A549 treated with RU486 at 1 μM for 4 hours (cell line): ENCODE measurements at places on chromosomes 4 and X. TPM values are rescaled to one million over a fixed set of nuclear protein-coding genes. Genes with fewer than 3 reads are reported as not detected.

The GUCY1A1 gene
- not detected in 5 replicates for total RNA-seq

The WAS gene
- total RNA-seq, result 0.20 to 0.54 TPM (median 0.32 TPM) in 4 of 5 replicates, not detected in the other

The ETDB gene
- total RNA-seq, result not detected in 5 replicates

The KCTD8 gene
- not detected in 5 replicates for total RNA-seq

The MAGEA2 gene
- total RNA-seq, result not detected in 5 replicates

The REELD1 gene
- not detected in 5 replicates for total RNA-seq

The EDA2R gene
- total RNA-seq, result 10.5 to 14.2 TPM (median 13.2 TPM) in 5 replicates

The KLF8 gene
- 0.08 TPM in 2 of 5 replicates, not detected in the others for total RNA-seq

The H2BW1 gene
- total RNA-seq, result not detected in 5 replicates

The CXCL1 gene
- 10.8 to 15.6 TPM (median 11.7 TPM) in 5 replicates for total RNA-seq

The ATOH1 gene
- total RNA-seq, result not detected in 5 replicates

The CCSER1 gene
- total RNA-seq, result not detected in 5 replicates

The SPOCK3 gene
- total RNA-seq, result 0.08 to 0.09 TPM in 2 of 5 replicates, not detected in the others

The TRIML2 gene
- total RNA-seq, result 58.0 to 89.4 TPM (median 61.4 TPM) in 5 replicates

The FRAS1 gene
- total RNA-seq, result 1.5 to 2.8 TPM (median 2.6 TPM) in 5 replicates

The C1GALT1C1 gene
- 20.0 to 41.9 TPM (median 35.1 TPM) in 5 replicates for total RNA-seq

The DMD gene
- total RNA-seq, result 0.14 TPM in 1 of 5 replicates, not detected in the others

The DUSP9 gene
- 0.89 to 2.1 TPM (median 1.4 TPM) in 5 replicates for total RNA-seq

The UNC5C gene
- total RNA-seq, result 0.02 TPM in 1 of 5 replicates, not detected in the others

The SPATA4 gene
- total RNA-seq, result 0.15 to 0.20 TPM (median 0.20 TPM) in 3 of 5 replicates, not detected in the others

The NLRP2B gene
- not detected in 5 replicates for total RNA-seq

The PPBP gene
- 0.20 to 0.21 TPM in 2 of 5 replicates, not detected in the others for total RNA-seq

The RAB9A gene
- 30.2 to 33.7 TPM (median 33.6 TPM) in 5 replicates for total RNA-seq

The ERVMER34-1 gene
- total RNA-seq, result 0.47 to 0.56 TPM (median 0.52 TPM) in 5 replicates

The HSFX4 gene
- not detected in 5 replicates for total RNA-seq

The LIMCH1 gene
- 32.2 to 46.0 TPM (median 41.4 TPM) in 5 replicates for total RNA-seq

The CYSLTR1 gene
- total RNA-seq, result not detected in 5 replicates

The SH2D1A gene
- not detected in 5 replicates for total RNA-seq

The TMSB15C gene
- 0.07 to 0.47 TPM (median 0.23 TPM) in 4 of 5 replicates, not detected in the other for total RNA-seq

The CCKAR gene
- total RNA-seq, result not detected in 5 replicates

The ZCCHC18 gene
- 0.08 to 0.25 TPM (median 0.15 TPM) in 3 of 5 replicates, not detected in the others for total RNA-seq

The SPIN2A gene
- 0.08 to 0.15 TPM (median 0.14 TPM) in 3 of 5 replicates, not detected in the others for total RNA-seq

The MAGEA6 gene
- total RNA-seq, result 9.7 to 14.0 TPM (median 13.3 TPM) in 5 replicates

The DTHD1 gene
- not detected in 5 replicates for total RNA-seq

The RENBP gene
- 0.07 to 0.13 TPM in 2 of 5 replicates, not detected in the others for total RNA-seq

The SOWAHD gene
- total RNA-seq, result 0.09 to 0.20 TPM (median 0.17 TPM) in 4 of 5 replicates, not detected in the other

The PNMA5 gene
- not detected in 5 replicates for total RNA-seq

The VGLL1 gene
- total RNA-seq, result not detected in 5 replicates

The DRD5 gene
- not detected in 5 replicates for total RNA-seq

The NWD2 gene
- not detected in 5 replicates for total RNA-seq

The GAGE2A gene
- total RNA-seq, result not detected in 5 replicates

The PHOX2B gene
- total RNA-seq, result not detected in 5 replicates

The FAM149A gene
- 1.5 to 2.2 TPM (median 1.7 TPM) in 5 replicates for total RNA-seq

The LNX1 gene
- 0.03 to 0.06 TPM in 2 of 5 replicates, not detected in the others for total RNA-seq

The NCAPG gene
- total RNA-seq, result 12.6 to 29.4 TPM (median 26.2 TPM) in 5 replicates

The FAM47A gene
- total RNA-seq, result not detected in 5 replicates

The SLC6A8 gene
- total RNA-seq, result 8.8 to 12.5 TPM (median 9.8 TPM) in 5 replicates

The SPANXB1 gene
- total RNA-seq, result 1.2 to 3.8 TPM (median 1.9 TPM) in 5 replicates

The TMPRSS11A gene
- total RNA-seq, result not detected in 5 replicates

The AR gene
- total RNA-seq, result 2.8 to 3.8 TPM (median 3.6 TPM) in 5 replicates

The COL25A1 gene
- not detected in 5 replicates for total RNA-seq

The ANTXR2 gene
- 3.7 to 5.2 TPM (median 4.6 TPM) in 5 replicates for total RNA-seq

The SSX2B gene
- total RNA-seq, result not detected in 5 replicates

The ZMAT1 gene
- 0.06 TPM in 1 of 5 replicates, not detected in the others for total RNA-seq
